ENCODE measurements at places on chromosomes 2 and 18.

DNA sequence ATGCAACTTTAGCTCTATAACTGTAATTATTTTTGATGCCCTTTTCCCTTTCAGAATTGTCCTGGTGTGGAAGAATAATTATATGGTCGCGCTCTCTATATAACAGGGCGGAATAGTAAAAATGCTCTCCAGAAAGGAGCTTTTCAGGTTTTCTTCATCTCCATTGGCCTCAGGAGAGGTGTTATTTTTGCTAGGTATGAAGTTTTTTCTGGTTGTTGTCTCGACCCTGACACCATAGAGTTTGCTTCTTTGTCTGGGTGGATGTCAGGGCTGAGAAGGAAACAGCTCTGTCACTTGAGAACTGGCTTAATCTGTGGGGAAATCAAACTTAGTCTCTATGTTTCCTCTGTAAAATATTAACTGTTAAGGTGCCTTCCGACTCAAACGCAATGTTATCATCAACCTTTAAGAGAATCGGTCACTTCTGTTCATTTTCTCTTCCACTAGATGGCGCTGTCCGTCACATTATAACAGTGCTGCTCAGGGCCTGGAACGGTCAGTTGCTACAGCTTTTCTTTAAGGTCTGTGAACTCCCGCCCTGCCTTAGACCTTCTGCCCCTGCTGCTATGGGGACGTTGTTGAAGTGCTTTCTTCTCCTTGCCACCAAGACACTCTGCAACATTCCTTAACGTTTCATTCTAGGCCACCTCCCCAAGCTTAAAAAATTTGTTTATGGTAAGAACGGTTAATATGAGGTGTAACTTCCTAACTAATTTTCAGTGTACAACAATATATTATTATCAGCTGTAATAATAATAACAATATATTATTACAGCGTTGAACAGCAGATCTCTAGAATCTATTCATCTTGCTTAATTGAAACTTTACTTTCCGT is 23.8 kb upstream of the SERPINB12 start:
- peak; percentile 74 for DNase-seq

DNA sequence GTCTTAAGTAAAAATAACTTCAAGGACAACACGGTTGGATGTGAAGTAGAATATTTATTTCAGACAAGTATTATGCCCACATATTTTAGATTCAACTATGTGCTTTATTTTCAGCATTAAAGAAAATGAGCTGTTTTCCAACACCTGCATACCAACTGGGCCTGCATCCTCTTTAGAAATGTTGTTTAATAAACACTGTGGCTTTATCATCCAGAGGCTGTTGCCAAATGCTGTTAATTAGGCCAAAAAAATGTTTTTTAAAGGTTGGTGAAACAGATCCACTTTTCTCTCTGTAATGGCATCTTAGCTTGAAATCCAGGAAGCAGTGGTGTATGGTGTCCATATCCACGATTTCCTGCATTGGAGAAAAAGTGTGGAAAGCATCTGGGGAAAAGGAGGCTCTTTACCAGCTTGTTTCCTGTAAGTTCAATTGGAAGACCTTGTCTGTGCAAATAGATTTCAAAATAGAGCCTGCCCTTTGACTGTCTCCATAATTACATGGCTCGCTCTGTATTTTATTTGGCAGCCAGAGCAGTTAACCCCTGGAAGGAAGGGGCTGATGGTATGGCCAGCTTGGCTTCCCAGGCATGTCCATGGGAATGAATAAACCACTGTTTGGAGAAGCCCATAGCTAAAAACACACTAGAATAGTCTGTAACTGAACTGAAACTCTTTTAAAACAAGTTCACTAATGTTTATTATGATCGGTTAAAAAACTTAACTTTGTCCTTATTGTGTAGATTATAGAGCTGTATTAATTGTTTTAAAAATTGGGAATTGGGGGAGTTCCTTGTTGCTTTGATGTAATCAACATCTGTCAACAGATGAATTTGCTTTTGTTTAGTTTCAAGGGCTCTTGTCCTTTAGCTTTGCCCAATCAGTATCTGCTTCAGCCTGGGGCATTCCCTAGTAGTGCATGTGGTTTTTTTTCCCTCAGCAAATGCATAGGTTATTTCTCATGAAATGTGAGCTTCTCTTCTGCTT is 33.0 kb upstream of the DLX1 start:
- peak; percentile 40 for DNase-seq

GRCh38 chr2:80971-81736 is 34.8 kb upstream of the FAM110C start:
- DNase-seq: no peak

GRCh38 chr2:69416147-69416546 is 21.1 kb downstream of the NFU1 start:
- DNase-seq: no peak

DNA sequence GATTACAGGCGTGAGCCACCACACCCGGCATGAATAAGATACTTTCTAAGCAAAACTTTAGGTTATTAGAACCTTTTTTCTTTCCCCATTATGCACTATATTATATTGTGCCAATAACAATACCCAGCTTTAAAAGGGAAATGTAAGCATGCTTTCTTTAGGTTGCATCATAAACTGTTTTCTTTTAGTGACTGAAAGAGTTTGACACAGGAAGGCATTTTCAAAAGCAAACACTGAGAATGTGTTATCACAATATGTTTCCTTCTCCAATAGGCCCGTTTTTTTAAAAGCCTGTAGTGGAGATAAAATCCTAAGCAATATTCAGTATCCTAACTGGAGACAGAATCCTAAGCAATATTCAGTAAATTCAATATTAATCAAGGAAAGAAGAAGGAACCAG is 16.7 kb upstream of the EPB41L5 start:
- no peak for DNase-seq

DNA sequence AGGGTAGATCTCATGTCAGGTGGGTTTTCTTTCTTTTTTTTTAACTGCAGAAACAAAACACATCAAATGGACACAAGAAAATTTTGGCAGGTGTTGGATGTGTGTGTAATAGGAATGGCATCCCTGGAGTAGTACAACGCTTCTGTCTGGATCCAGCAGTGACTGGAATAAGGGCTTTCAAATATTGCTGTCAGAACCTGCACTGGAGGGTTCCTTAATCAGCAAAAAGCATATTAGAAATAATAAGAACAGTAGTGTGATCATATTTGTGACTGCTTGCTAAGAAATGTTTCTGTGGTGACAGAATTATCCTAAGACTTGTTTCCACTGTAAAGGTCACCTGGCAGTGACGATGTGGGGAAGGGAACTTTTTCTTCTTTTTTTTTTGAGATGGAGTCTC is 30.8 kb downstream of the CREG2 start:
- DNase-seq: no peak

- no peak for DNase-seq
Observed at GRCh38 chr2:16709769-16710168, 44.1 kb upstream of the CYRIA start.

GRCh38 chr2:64751286-64752260 is 97.9 kb upstream of the SERTAD2 start:
- DNase-seq: peak; percentile 100

- no peak for DNase-seq
Observed at GRCh38 chr18:63808125-63808524, 32.9 kb downstream of the SERPINB7 start.

DNA sequence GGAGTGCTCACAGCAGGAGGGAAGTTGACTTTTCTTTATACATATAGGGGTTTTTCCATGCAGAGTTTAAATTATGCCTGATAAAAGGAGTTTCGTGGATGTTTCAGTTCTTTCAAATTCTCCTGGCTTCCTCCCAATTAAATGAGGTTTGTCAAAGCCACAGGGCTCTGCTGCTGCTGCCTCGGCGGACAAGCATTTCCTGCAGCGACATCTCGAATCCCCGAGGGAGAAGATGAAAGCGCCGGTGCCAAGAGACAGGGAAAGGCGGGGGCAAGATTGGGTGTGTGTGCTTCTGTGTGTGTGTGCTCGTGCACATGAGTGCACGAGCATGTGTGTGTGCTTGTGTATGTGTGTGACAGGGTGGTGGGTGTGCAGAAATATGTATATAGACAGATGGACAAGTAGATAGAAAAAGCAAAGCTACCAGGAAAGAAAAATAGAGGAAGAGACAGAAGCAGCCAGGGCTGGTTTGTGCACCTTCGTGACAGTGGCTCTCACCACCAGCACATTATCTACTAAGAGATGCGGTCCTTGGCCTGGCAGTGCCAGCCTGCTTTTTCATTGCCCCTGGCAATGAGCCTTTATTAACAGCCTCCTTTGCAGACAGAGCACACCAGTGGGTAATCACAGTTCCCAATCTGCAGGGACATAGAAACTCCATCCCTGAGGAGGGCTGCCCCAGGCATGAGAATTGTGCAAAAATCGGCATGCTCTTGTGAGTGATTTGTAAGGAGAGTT is 76.2 kb downstream of the CDK15 start:
- no peak for DNase-seq

GRCh38 chr2:113064898-113065297 is 2.9 kb upstream of the IL1F10 start:
- no peak for DNase-seq

All from NCI-H774 (cell line).